ENCODE measurements at places on chromosomes 1 and 21.
A peak's percentile ranks its signal among the peaks of the same experiment; 100 is the strongest.

DNA sequence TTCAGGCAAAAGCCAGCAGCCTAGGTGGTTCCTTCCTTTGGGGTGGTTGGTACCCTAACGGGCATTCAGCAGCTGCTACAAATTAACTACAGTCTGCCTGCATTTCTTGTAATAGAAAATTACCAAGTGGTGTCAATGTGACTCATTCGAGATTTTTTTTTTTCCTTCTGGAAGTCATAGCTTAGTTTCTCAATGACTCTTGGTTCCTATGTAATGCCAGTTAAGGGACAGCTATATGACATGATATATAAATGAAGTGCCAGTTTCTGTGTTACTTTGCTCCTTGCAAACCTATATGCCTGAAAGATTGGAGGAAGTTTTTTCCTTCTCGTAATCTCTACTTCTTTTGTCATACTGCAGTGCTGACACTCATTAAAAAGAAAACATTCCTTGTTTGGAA is 2.6 kb downstream of the MGST3 start:
- peak; percentile 39 for DNase-seq

GRCh38 chr21:29232530-29233255 is 66.0 kb upstream of the BACH1 start:
- DNase-seq = peak; percentile 72

- no peak for DNase-seq
Measured at GRCh38 chr1:17929224-17929623, 174.1 kb downstream of the ACTL8 start.

DNA sequence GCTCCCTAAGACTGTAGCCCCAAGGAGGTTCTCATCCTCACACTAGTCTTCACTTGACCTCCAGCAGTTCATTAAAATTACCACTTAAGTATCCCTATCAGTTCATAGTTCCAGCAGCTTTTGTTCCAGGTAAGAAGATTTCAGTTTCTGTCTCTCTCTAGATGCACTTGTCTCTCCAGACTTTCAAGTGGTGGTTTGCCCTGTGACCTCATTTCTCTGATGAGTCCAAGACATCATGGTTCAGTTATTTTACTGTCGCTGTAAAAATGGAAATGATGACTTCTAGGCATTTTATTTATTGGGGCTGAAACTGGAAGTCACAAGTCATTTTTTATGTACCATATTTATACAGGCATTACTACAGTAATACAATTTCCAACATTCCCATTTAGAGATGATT is 17.9 kb upstream of the RGS18 start:
- DNase-seq = no peak

- DNase-seq = no peak
Measured at GRCh38 chr1:198054510-198054909, 102.3 kb upstream of the NEK7 start.
